KBM-7 (cell line): ENCODE measurements at places on chromosomes 2 and 18.

DNA sequence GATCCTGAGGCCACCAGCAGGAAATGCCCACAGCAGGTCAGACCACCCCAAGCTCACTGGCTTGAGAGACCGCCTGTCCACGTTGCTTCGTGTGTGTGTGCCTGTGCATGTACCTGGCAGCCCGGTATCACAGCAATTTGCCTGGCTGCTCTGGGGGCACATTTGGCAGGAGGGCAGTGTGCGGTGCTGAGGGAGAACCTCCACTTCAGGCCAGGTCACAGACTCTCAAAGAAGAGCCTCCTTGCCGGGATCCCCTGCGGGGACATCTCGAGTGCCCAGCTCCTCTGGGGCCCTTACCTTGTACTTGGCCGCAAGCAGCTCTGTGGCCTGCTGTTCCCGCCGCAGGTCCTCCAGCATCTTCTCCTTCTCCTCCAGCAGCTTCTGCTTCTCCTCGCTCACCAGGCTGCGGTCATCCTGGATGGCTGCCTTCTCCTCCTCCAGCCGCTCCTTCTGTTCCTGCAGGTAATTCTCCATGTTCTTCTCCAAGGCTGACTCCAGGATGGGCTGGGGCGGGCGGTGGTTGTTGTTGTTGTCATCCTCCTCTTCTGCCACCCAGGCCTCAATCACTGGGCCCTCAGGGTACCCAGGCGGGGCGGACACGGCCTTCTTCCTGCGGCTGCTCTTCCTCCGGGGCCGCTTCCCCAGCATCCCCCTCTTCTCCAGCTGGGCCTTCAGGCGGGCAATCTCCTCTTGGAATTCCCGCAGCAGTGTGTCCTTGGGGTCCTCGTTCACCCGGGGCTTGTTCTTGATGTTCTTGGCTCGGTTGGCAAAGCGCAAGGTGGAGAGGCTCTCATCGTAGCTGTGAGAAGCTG lies 2.0 kb downstream of the KIF3C start:
- DNase-seq: no peak

DNA sequence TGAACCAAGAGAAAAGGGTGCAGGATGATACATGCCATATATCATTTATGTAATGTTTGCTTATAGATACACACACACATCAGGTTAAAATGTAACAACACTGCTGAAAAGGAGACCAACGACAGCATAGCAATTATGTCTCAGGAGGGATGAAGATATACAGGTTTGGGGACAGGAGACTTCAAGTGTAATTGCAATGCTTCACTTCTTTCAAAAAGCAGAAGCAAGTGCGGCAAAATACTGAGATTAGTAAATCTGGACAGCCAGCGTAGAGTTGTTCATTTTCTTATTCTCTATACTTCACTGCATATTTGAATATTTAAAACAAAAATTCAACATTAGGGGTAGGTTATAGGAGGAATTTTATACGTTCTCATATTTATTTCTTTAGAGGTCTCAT lies 87.2 kb downstream of the L3MBTL4 start:
- DNase-seq: no peak

DNA sequence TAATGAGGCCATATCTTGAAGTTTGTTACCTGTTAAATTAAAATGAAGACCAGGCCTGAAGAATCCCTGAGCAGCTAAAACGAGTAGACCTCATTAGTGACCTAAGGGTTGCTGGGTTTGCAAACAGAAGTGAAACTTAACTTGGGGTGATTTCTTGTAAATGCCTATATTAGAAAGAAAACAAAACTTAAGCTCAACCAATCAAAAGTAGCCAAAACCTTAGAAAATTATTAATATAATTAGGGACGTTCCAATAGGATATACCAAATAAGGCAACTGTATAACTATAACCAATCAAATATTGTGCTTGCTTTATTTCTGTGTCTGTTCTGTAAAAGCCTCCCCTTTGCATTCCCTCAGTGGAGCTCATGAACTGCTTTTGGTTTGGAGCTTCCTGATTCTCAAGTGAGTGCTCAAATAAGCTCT lies 137.9 kb upstream of the VRK2 start:
- DNase-seq: no peak

DNA sequence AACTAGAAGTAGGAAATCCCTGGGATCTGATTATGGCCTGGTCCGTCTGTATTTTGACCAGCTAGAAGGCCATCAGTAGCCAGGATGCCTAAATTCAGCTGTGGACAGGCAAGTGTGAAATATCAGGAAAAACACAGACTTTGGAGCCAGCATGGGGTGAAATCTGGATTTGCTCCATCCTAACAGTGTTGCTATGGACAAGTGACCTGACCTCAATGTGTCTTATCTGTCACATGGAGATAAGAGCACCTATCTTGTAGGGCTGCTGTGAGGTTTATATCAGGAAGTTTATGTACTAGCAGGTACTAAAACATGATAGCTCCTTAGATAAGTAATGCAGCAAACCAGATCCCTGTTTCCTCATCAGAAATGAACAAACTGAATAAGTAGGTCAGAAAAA lies 460.4 kb downstream of the STK39 start:
- no peak for DNase-seq

DNA sequence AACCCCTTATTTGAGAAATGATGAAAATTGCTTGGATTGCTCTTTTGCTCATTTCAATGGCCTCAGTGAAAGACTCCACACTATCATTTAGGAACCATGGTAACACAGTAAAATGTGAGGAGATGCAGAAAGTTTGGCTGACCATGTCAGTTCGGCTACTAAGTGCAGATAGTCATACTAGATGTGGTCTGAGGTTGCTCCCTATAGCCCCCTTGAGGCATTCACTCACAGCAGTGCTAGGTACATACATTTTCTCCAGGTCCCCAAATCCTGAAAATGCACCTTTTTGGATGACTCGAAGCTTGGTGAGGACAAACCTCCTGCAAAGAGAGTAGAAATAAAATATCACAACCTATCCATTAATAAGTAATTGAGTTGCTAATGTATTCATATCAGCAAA lies 86.3 kb downstream of the FSHR start:
- no peak for DNase-seq

DNA sequence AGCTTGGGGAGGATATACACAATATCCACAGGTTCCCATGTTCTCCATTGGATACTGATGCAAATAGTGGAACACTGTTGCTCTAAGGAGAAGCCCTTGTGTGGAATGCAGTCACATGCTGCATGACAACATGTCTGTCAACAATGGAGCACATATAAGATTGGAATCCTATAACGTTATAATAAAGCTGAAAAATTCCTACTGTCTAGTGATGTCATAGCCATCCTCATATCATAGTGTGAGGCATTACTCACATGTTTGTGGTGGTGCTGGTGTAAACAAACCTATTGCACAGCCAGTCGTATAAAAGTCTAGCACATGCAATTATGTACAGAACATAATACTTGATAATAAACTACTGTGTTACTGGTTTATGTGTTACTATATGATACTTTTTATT lies 394.7 kb downstream of the FBXO15 start:
- no peak for DNase-seq

GRCh38 chr18:36051760-36052159 lies 15.6 kb downstream of the RPRD1A start:
- no peak for DNase-seq

GRCh38 chr2:98335271-98335670 lies 11.0 kb upstream of the CNGA3 start:
- DNase-seq: no peak

DNA sequence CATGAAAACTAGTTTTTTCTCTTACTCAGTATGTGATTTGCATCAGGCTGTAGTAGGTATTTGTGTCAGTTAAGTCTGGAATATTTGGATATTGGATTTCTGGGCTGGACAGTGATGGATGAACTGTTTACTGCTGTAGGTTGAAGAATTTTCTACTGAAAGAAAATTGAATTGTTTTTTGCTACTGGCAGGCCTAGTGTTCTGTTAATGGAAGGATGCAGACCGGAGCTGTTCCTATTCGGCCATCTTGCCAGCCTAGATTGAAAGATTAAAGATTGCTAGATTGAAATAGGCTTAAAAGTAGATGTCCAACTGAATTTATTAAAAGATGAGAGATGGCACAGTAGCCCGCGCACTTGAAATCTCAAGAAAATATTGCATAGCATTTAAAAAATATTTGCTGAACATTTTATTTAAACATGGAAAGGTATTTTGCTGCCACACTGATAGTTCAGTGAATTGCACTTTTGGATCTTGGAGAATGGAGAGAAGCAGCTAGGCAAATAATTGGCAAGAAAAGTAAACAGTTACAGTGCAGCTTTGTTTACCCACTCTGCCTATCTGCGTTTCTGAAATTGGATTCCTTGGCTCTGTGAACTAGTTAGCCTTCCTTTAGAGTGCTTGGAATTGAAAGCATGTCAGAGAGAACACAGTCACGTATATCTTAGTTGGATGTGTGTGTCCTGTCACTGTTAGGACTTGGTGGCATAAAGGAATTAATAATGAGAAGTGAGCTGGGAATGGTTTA lies 54.1 kb downstream of the EPB41L5 start:
- no peak for DNase-seq

- no peak for DNase-seq
Observed at GRCh38 chr2:200314976-200315567, 8.6 kb downstream of the SPATS2L start.

DNA sequence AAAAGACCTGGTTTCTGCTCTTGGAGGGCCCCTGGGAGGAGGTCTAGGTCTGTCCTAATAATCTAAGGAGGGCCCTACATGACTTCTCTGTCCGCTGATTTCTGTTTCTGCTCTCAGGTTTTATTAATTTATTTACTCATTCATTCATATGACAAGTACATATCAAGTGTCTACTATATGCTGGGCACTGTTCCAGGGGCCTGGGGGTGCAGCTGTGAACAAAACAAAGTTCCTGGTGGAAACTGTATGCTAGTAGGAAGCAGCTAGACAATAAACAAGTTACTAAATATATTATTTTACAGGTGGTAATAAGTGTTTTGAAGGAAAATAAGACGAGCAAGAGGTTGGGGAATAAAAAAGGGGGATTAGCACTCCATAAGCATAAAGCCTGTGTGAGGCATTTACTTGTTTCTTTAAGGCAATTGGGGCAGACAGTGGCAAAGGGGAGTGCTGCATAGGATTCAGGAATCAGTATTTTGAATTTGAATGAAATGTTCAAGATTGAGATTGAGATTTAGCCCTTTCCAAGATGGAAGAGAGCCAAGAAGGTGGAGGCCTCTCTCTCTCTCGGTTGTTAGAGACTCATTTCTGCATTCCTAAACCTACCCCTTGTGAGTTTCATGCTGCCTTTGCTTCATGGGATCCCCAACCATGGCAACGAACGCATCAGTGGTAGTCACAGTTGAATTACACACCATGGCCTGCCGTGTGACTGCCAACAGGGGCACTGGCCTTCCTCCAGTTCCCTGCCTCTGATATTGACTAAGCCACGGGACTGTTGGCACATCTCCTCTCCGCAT lies 28.3 kb downstream of the DRC1 start:
- DNase-seq: no peak

DNA sequence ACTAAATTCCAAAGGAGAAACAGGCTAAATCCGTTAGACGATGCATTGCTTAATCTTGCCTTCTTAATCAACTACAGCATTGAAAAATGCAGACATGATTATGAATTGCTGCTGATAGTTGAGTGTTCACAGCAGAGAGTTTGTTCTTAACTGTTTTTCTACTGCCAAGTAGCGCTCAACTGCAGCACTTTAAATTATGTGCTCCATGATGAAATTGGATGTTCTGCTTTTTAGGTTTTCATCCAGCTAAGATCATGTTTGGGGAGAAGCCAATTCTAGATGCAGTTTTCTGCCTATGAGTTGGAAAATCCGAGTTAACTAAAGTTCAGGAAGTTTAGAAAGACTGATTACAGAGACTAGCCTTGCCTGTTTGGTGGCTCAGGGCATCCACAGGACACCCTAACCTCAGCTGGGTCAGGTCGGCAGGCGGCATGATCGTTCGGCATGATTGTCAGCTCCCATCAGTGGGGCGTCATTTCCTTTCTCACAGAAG lies 119.4 kb upstream of the PIEZO2 start:
- DNase-seq: no peak

GRCh38 chr2:219976871-219977270 lies 349.4 kb downstream of the SLC4A3 start:
- no peak for DNase-seq

DNA sequence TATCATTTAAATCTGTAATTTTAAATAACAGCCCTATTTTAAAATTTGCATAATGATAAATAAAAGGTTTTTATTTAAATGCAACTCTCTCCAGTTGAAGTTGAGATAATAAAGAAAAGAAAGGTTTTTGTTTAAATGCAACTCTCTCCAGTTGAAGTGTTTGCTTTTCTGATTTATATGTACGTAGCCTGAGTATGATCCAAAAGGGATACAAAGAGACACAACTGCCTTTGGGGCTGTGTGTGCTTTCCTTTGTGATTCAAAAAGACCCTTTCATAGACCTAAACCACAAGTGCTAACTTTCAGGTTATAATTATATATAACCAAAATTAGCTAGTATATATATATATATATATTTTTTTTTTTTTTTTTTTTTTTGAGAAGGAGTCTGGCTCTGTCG lies 76.2 kb upstream of the MFF start:
- no peak for DNase-seq
